Astrocyte of the cerebellum (primary cell): ENCODE measurements at places on chromosomes 7 and 10.

GRCh38 chr7:29765490-29765889 lies 40.8 kb upstream of the WIPF3 start:
- no peak for DNase-seq

- DNase-seq, result peak; percentile 62
These were observed at the start of gene TLL2 for GRCh38 chr10:96513698-96514561. Gene TLL2, minus strand, starts transcription at chr10:96513926. Its CDS starts 241 bp downstream, at chr10:96513685.

- DNase-seq, result no peak
These were observed 313.3 kb upstream of the AKR1E2 start for GRCh38 chr10:4512671-4513240.

- DNase-seq, result peak; percentile 72
These were observed 243.1 kb upstream of the AOAH start for GRCh38 chr7:36967387-36967786.

- DNase-seq, result no peak
These were observed 56.3 kb upstream of the CAMK2B start for GRCh38 chr7:44381494-44382220.

DNA sequence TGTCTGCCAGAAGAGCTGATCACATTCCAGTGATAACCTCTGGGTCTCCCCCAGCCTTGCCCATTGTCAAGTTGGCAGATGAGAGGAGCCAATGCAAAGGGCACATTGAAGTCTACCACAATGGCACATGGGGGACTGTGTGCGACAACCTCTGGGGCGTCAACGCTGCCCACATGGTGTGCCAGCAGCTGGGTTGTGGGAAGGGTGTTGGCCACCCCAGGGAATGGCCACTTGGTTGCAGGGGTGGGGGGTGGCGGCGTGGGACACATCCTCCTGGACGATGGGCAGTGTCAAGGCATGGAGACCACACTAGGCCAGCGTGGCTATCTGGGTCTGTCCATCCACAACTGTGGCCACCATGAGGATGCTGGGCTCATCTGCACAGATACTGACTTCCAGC lies 43.4 kb downstream of the CUZD1 start:
- no peak for DNase-seq

- peak; percentile 72 for DNase-seq
These were observed 64.8 kb downstream of the TNS3 start for GRCh38 chr7:47516985-47517600.

DNA sequence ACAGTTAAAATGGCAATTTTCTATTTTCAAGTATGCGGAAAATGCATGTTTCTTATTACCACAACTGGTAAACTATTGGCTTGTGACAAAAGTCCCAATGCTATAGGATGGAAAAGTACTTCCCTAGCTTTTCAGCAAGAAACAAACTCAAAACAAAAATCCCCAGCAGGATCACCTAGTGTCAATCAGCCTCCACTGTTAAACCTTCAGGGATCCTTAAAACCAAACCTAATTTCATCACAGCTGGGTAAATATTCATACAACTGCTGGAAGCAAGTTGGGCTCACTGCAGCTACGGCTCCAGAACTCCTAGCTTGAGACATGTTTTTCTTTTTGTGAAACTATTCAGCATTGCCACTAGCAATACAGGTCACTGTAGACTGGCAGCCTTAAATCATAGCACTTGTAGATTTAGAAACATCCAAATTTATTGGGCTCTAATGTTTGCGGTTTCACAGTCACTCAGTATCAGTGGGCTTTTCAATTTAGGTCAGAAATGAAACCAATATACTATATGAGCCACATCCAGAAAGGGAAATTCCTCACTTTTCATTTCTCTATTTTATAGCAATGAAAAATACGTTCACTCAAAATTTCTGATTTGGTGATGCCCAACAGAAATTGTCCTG lies 145.2 kb upstream of the ANK3 start:
- no peak for DNase-seq

GRCh38 chr7:48691788-48692187 lies 232.6 kb upstream of the CDC14C start:
- no peak for DNase-seq

- DNase-seq, result no peak
These were observed 103.7 kb downstream of the DNAJB6 start for GRCh38 chr7:157440346-157441022.

DNA sequence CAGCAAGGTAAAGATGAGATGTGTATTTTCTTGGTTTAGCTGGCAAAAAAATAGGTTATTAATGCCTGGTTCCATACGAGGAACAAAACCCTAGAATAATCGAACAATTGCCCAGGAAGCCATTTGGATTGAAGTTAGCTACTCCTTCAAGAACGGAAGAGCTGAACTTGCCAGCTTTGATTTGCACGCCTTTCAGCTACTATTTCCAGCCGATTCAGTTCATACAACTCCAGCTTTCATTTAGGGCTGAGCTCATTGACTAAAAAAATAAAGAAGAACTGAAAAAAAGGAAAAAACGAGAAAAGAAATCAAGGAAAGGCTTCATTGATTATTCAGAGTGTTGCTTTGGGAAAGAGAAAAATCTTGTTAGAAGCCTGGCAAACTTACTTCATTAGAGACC lies 60.4 kb downstream of the PTN start:
- DNase-seq, result no peak

DNA sequence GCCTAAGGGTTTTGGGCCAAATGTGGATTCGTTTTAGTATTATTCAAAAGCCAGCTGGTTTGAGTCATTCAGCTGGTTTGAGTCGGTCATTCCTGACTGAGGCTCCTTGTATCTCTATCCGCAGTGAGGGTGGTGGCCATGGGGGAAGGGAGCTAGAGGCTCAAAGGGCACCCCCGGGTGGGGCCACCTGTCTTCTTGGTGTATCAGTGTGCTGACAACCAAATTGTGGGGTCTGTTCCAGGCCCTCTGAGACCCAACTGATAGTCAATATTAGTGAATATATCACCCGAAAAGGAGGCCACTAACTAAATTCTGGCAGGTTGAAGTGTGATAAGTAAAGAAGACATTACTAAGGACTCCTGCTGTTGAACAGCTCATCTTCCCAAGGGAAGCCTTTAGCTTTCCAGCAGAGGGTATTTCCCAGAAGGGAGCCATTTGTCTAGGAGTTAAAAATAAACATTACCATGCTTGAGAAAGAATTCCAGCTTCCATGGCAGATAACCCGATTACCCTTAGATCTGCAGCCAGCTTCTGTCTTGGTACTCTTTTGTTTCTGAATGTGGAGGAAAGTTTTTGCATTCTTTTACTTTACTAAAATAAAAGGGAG lies 29.9 kb upstream of the DDX50 start:
- DNase-seq, result peak; percentile 9
